ENCODE measurements at places on chromosomes 4 and X.
A peak's percentile ranks its signal among the peaks of the same experiment; 100 is the strongest.

GRCh38 chrX:43805579-43805978 lies 76.7 kb downstream of the MAOB start:
- no peak for DNase-seq

- DNase-seq: no peak
These were observed 418.6 kb upstream of the DIPK2B start for GRCh38 chrX:45619290-45619689.

GRCh38 chrX:1151378-1152077 lies 60.9 kb downstream of the CRLF2 start:
- no peak for DNase-seq

GRCh38 chr4:165388756-165389155 lies 9.9 kb downstream of the CPE start:
- DNase-seq: no peak

DNA sequence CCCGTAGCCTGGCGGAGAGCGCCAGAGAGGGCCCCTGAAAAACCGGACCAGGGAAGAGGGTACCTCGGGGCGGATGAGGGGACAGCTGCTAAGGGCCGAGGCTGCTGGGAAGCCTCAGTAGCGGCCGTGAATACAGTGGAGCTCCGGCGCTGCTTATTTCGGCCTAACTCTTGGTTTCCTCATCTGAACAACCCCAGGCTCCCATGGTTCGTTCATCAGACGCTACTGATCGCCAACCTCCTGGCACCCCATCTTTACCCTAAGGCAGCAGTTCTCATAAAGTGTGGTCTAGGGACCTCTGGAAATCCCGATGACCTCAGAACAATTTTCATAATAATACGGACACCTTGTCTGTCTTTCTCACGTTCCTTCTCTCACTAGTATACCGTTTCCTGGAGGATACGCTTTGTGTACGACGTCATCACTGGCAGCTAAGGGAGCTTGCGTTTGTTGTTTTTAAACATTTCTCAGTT lies 645 bp upstream of the RAB28 start:
- no peak for DNase-seq

DNA sequence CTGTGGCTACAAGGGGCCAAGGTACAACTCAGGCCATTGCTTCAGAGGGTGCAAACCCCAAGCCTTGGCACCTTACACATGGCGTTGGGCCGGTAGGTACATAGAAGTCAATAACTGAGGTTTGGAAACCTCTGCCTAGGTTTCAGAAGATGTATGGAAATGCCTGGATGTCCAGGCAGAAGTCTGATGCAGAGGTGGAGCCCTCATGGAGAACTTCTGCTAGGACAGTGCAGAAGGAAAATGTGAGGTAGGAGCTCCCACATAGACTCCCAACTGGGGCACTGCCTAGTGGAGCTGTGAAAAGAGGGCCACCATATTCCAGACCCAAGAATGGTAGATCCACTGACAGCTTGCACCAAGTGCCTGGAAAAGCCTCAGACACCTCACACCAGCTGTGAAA lies 92.1 kb upstream of the SFRP2 start:
- DNase-seq: no peak

DNA sequence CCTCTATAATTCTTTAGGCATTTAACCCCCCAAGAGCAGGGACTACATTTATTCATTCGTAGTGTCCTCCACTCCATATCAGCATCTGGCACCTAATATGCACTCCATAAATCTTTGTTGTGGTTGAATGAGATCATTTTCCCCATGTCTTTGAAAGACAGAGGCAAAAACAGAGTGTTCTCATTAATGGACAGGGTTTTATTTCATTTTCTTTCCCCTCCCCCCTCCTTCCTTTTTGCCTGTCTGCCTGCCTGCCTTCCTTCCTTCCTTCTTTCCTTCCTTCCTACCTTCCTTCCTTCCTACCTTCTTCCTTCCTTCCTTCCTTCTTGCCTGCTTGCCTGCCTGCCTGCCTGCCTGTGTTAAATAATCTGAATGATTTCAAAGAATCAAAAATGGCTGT lies 83.2 kb downstream of the SHROOM3 start:
- no peak for DNase-seq

- DNase-seq: no peak
These were observed 22.9 kb upstream of the PUDP start for GRCh38 chrX:7170898-7171297.

- DNase-seq: no peak
These were observed 164.4 kb upstream of the POF1B start for GRCh38 chrX:85543866-85544265.

- DNase-seq: no peak
These were observed 153.7 kb downstream of the AMELX start for GRCh38 chrX:11446949-11447348.

- no peak for DNase-seq
These were observed 52.8 kb downstream of the GPC4 start for GRCh38 chrX:133362538-133362937.

DNA sequence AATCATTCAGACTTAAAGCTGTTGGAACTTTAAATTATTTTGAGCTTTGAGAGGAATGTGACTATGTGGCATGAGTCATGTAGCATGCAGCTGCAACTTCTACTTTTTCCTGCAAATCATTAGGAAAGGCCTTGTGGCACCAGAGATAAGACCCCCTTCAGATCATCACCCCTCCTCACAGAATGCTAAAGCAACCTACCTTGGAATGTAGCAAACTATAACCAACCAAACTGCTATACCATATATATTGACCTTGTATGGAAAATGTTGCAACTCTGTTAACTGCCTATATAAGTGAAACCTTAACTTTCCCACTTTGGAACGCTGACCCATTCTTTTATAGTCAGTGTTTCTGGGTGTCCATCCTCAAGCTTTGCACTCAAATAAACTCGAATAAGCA lies 32.0 kb downstream of the ATXN3L start:
- DNase-seq: no peak

GRCh38 chr4:93911671-93912070 lies 83.1 kb downstream of the ATOH1 start:
- no peak for DNase-seq

- DNase-seq: no peak
These were observed 76.0 kb downstream of the ARAP2 start for GRCh38 chr4:36168127-36168878.

GRCh38 chrX:129686422-129686948 lies 31.7 kb upstream of the APLN start:
- peak; percentile 64 for DNase-seq

- peak; percentile 41 for DNase-seq
These were observed 29.2 kb downstream of the EFHC2 start for GRCh38 chrX:44314259-44314734.

All from heart right ventricle (tissue), 16 donors.